ENCODE measurements at places on chromosomes 1 and 21. TPM values are rescaled to one million over a fixed set of nuclear protein-coding genes. Genes with fewer than 3 reads are reported as not detected.

The EFNA1 gene
- total RNA-seq, result 23.8 TPM

The KLHDC9 gene
- 7.6 TPM for total RNA-seq

The TRNP1 gene
- total RNA-seq, result 81.2 TPM

DNA sequence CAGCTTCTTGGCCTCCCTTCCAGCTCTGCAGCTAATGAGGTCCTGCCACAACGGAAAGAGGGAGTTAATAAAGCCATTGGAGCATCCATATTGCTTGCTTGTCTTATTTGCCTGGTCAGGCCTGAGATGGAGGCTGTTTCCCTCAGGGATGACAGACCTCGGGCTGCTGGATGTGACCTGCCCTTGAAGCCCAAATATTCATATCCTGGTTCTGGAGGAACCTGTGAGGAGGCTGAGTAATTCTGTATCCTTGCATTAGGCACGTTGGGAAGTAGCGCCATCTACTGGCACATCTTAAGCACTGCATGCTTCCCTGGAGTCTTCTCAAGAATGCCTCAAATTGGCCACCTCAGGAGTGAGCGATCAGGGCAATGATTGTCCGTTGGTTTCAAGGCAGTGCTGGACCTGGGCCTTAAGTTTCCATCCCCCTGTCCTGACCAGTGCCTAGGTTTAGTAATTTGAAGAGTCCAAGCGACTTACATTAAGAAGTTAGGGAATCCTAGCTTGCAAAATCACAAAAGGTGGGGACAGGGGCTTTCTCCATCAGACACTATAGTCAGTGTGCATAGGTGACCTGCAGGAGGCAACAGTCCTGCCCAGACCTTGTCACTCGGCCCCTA lies 13.8 kb upstream of the NASP start:
- peak; percentile 81 for DNase-seq

DNA sequence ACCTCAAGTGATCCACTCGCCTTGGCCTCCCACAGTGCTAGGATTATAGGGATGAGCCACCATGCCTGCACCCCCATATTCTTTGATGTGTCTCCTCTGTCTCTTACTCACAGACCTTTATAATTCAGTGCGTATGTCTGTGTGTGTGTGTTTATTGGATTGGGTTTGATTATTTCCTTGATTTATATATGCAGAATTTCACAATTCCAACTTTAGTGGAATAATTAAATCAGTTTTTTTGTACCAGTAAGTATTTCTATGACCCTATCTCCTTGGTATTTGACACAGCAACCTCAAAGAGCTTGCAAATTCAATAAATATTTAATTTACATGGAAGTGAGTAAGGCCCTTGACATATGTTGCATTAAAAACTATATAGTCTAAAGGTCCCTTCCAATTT lies 333.9 kb upstream of the ADAMTS5 start:
- no peak for DNase-seq

DNA sequence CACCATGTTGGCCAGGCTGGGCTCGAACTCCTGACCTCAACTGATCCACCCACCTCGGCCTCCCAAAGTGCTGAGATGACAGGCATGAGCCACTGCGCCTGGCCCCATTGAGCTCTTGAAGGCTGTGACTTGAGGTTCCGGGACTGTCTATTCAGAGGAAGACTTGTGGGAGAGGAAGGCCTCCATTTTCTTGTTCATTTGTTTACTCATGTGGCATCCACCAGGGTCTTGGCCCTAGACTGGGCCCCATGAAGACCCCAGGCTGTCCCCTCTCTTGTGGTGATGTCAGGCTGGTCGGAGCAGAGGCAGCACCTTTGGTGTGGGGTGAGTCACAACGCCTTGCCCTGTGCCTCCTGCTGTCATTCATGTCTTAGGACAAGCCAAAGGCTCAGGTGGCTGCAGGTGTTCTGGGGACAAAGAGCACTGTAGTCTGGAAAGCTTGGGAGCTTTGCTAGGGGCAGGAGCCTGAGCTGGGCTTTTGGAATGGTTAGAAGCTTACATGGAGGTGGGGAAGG lies 224.6 kb upstream of the C1orf174 start:
- no peak for DNase-seq

DNA sequence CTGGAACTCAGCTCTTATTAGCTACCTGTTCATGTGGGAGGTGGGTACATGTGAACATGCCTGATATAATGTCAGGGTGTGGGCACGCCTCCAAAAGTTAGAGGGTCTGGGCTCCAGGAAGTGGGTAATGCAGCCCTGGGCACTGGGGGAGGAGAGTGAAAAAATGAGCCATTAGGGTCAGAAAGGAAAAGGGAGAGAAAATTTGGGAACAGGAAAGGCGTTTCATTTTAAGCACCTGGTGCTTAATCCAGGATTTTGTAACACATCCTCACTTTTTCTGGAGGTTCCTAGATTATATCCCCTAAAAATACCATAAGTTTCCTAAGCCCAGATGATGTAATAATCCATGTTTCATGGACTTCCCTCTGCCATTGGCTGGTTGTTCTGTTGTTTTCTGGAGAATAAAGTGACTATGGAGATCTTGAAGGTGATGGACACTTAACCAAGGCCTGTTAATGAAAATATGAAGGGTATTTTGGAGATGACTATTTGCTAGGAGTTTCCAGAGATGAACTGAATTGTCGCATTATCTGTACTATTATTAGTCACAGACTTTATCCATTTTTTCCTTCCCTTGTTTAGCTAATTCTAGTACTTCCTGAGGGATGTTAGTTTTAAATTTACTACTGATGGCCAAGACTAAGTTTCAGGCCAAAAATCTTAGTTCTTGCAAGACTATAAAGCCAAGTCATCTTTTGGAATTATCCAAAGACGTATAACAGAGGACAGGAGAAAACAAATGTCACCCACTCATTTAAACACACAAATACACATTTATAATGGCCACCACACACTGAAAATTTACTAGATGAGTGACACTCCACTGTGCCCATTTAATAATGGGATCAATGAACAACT lies 24.4 kb upstream of the TARBP1 start:
- no peak for DNase-seq

All from Panc1 (cell line).